Activated CD4-positive, alpha-beta T cell treated with anti-CD3 and anti-CD28 coated beads, Interleukin-2, amount 10 ng/mL, durations not matched to agents 7 days and 5 days (primary cell): ENCODE measurements at places on chromosomes 4 and X.

GRCh38 chr4:51894059-51894645 is 51.2 kb downstream of the DCUN1D4 start:
- no peak for DNase-seq

DNA sequence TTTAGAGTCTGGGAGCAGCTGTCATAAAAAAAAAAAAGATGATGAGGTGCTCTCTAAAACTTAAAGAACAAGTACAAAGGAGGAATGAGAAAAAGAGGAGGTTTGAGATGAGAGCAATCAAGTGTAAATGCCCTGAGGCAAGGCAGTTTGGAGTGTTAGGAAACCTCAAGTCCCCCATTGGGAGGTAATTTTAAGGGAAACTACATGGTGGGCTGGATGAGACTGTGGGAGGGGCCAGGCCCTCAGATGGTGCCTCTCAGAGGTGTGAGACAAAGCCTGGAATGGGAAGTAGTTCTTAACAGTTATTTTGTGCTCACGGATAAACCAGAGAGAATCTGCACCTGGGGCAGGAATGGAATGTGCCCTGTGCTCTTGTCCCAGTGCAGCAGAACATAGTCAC is 1.9 kb upstream of the MAGEB3 start:
- DNase-seq, result no peak

DNA sequence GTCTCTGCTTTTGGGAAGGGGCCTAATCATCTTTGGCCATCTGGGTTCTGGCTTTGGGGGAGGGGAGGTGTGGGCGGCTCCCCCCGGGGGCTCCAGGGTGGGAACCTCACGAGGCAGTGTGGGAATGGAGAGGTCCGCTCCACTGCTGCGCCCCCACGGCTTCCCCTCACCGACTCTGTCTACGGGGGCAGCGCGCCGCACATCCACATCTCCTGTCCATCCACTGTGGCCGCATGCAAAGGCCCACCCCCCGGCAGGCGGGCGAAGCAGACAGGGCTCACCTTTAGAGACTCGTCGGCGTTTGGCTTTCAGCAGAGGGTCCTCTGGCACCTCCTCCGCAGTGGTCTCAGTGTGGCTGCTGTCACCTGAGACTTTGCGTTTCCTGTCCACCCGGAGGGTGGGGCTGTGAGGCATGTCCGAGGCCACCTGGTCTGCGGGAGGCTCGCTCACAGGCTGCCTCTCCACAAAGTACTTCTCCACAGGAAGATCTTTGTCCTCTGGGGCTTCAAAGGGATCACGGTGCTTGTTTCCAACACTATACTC is 33.6 kb downstream of the BCOR start:
- no peak for DNase-seq

DNA sequence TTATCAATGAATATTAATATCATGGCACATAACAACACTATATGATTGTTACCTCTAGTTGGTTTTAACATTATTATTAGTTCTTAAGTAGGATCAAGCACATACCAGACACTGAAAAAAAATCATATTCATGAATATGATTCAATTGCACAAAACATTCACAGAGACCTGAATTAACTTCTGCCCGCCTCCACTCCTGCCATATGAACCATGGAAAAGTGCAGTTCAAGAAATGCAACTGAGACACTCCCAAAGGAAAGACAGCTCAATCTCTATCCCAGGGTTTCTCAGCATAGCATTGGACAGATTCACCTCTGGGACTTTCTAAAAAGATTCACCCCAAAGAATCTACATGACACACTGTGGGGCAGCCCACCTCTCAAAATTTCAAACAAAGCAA is 103.5 kb upstream of the KCNIP4 start:
- no peak for DNase-seq

- DNase-seq, result no peak
Measured at GRCh38 chr4:185656467-185656931, 121.2 kb upstream of the PDLIM3 start.

DNA sequence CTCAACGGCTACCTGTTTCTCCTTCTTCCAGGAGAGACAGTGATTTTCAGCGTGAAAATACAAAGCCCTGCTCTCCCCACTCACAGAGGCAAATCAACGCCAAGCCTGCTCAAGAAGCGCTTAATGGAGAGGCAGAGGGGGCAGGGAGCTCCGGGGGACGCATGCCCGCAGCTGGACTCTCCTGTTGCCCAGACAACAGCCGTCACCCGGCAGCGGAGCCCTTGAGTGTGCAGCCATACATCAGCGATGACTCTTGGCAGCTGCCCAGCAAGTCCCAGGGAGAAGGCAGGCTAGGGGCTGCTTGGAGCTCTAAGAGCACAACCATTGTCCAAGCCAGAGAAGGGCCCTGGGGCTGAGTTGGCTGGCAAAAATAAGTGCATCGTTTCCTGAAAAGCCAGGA is 71.0 kb upstream of the AFAP1 start:
- no peak for DNase-seq

GRCh38 chrX:78555401-78555980 is 103.6 kb downstream of the RTL3 start:
- DNase-seq, result no peak

GRCh38 chrX:31423609-31424189 is 351.9 kb upstream of the FTHL17 start:
- peak; percentile 5 for DNase-seq

DNA sequence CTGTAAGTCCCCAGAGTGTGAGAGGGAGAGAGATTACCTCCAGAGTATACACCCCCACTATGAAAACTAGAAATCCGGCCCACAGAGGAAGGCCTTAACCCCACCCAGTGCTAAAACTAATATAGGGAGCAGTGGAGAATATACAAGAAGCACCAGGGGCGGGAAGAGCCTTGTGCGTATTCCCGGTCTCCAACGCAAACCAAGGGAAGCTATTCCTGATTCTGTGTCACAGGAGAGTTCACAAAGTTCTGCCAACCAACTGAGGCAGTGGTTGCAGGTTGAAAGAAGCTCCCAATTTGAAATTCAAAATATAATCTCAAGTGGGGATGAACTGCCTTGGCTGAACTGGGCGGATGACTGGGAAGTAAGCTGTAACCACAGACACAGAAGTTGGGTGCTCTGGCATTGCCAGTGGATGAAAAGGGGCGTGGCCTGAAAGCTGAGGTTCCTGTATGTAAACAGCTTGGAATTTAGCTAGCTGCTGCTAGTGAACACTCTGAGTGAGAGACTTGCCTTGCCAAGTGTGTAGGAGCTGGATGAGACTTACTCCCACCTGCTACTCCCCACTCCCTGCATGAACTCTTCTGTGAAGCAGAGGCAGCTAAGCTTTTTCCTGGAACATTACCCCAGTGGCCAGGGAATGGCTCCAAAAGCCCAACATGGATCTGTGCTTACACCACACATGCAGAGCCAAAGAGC is 32.7 kb downstream of the ELF2 start:
- DNase-seq, result no peak

DNA sequence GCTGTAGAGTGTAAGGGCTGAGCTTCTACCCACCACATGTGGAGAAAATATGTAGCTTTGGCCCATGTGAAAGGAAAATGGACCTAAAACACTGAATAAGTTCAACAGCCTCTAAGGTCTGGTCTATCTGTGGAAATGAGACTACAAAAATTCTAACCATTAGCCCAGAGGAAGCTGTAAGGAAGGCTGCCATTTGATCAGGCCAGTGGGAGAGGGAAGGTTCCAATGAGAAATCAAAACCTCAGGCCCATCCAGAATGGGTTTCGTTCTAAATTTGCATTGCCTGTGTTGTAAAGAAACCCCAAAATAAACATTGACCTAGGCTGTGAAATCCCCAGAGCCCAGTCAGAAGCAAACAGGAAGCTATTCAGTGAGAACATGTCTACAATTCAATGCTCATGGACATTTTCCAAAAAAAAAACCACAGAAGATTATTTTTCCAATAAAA is 320.4 kb upstream of the SLC7A11 start:
- DNase-seq, result no peak

DNA sequence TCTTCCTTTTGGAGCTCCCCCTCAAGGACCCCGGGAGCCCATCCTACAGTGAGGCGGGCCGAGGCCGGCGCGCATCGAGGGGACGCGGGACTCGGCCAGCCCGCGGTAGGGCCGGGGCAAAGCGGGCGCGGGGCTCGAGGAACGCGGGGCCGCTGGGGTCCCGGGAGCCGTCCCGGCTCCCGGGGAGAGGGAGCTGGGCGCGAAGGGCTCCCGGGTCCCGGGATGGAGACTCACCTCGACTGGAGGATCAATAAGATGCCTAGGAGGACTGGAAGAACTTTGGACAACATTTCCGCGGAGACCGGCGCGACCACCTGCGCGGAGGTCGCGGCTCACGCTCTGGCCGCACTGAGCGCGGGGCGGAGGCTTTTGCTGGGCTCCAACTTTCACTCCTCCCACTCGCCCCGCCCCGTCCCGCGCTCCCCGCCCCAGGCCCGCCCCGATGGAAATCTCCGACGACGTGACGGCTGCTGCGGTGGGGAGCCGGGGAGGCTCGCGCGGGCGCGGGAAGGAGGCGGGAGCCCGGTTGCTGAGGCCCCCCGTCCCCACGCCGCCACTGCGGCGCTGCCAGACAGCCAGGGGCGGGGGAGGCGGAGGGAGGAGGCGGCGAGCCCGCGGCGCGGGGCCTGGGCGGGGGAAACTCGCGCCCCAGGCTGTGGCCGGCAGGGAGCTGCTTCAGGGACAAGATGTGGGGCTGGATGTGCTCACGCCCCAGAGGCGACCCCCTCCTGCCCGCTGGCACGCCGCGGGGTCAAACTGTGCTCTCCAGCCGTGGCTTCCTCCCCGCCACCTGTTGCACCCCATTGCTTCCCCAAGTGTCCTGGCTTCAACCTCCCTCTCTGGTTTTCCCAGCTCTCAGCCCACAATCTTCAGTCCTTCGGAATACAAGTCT is at the start of gene GABRE:
GABRE (minus strand) TSS at position 341 of the 892 bp plus-strand sequence; CDS start at position 290, 51 bp downstream.
- DNase-seq, result no peak

DNA sequence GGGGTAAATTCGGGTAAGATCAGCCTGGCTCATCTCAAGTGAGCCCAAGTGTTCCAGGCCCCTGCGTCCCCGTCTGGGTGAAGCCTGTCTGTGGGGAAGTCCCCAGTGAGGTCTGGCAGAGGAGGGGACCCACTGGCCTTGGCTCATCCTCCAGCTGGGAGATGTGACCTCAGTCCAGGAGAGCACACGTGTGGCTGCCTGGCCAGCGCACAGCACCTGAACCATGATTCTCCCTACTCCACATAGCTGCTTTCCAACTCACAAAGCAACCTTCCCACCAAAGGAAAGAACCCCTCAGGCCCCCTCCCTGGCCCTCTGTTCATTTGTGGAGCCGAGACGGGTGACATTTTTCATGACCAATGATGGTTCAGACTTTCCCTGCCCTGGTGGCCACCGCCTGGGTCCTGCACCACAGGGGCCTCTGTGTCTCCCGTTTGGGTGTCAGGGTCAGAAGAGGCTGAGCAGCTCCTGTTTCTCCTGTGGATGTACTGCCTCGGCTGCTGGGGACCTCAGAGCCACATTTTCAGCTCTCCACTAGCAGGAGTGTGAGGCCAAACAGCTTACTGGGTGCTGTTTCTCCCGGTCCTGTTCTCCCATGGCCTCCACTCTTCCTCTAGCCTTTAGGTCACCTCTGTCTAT is 111.4 kb downstream of the CPZ start:
- DNase-seq, result no peak

- no peak for DNase-seq
Measured at GRCh38 chr4:111937368-111937767, 207.9 kb upstream of the FAM241A start.

DNA sequence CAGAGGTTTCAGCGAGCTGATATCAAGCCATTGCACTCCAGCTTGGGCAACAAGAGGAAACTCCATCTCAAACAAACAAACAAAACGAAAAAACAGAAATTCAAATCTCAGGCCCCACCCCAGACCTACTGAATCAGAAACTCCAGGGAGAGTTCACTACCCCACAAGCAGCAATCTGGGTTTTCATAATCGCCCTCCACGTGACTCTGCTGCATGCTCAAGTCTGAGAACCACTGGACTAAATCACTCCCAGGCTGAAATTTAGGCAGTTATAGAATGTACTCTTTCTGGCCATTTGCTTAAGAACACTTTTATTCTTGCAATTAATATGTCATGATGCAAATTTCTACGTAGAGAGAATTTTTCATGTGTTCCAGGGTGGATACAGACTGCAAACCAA is 287.3 kb downstream of the USP46 start:
- no peak for DNase-seq

DNA sequence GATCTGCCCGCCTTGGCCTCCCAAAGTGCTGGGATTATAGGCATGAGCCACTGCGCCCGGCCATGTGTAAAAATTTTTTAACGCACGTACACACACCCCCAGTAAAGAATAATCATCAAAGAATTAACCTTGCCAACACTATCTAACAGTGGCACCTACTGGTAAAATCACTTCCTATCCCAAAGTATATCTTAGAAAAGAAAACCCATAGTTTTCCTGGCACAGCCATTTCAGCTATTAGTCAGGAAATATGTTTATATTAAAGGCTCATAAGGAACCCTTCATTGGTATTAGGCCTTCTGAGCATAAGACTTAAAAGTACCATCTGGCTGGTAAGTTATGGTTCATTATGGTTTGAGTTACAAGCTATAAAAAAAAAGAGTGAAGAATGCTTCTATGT is 14.1 kb downstream of the S100G start:
- no peak for DNase-seq

DNA sequence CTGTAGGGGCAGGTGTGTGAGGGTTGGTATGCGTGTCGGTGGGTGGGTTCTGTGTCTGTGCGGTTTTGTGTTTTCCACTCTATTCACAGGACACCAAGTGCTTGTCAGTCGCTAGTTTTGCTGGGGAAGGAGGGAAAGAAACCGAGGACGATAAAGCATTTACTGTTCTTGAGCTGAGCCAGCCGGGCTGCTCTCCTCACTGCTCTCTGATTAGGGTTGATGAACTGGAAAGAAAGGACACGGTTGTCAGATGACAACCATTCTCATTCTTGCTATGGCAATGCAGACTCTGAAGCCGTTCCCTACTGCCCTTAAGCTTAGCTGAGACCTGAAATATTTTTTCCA is 832 bp downstream of the EGFL6 start:
- DNase-seq, result no peak

DNA sequence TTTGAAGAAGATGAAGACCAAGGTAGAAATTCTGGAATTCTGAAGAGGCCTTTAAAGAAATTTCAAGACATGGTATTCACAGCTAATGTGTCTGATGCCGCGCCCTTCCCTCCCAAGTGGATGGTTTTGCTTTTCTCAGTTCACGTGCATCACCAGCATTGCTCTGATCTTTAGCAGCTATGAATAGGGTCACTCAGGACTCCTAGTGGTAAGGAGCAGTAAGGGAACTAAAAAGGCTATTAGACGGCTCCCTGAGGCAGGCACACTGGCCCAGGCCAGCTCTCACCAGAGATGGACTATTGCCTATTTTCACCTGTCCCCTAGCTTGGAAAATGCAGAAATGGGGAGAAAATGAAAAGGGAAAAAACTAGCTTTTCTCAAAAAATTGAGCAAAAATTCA is 447.5 kb upstream of the RASGEF1B start:
- no peak for DNase-seq

- DNase-seq, result no peak
Measured at GRCh38 chrX:52078131-52078530, 9.1 kb upstream of the MAGED4B start.

GRCh38 chrX:40109288-40110008 is 11.7 kb upstream of the BCOR start:
- peak; percentile 20 for DNase-seq
